DMS53 (cell line): ENCODE measurements at places on chromosomes 4 and X.

- no peak for DNase-seq
These were observed at the start of gene KCNE5 for GRCh38 chrX:109624641-109625616. KCNE5 (minus strand) TSS chrX:109625172; CDS start chrX:109625020, 152 bp downstream.

GRCh38 chr4:41693629-41694028 lies 54.9 kb downstream of the PHOX2B start:
- peak; percentile 69 for DNase-seq

- no peak for DNase-seq
These were observed 109.9 kb upstream of the SORBS2 start for GRCh38 chr4:185921583-185922555.

DNA sequence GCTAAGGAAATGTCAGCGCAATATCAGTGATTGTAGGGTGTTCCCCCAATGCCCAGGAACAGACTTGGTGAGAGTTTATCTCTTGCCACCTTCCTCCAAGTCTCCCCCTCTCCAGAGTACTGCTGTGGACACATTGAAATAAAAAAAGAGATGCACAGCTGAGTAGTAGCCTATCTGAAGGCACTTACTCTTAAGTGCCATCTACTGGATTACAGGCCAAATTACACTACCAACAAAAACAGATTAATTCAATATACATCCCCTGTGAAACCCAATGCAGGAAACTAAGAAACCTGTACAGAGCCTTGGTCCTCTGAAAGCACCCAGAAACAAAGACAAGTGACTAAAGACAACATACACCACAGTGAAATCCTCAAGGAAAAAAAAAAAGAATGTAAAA lies 460.3 kb downstream of the ZIC3 start:
- peak; percentile 64 for DNase-seq

GRCh38 chr4:78056265-78057129 lies 626 bp upstream of the FRAS1 start:
- DNase-seq = peak; percentile 91

DNA sequence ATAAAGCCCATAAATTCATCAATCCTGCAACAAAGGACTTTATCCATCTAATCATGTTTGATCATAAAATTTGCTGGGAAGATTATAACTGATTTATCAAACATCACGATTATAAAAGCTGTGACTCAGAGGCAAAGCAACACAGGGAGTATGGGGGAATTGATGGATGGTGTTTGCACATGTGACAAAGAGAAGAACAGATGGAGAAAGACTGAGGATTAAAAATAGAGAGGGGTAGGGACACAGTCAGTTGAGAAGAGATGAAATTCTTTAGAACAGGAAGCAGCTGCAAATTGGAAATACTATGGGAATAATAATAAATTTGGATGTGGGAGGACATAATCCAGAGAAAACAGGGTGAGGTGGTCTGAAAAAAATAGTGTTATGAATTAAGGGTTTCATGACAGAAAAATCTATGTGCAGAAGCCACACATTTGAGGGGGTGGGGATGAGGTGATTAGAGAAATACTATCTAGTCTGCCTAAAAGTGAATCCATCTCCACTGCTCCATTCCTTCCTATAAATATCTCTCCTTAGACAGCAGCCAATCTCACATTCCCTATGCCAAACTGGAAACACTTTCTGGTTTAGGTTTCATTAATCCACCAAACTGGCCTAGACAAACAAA lies 6.2 kb downstream of the PRR32 start:
- no peak for DNase-seq

DNA sequence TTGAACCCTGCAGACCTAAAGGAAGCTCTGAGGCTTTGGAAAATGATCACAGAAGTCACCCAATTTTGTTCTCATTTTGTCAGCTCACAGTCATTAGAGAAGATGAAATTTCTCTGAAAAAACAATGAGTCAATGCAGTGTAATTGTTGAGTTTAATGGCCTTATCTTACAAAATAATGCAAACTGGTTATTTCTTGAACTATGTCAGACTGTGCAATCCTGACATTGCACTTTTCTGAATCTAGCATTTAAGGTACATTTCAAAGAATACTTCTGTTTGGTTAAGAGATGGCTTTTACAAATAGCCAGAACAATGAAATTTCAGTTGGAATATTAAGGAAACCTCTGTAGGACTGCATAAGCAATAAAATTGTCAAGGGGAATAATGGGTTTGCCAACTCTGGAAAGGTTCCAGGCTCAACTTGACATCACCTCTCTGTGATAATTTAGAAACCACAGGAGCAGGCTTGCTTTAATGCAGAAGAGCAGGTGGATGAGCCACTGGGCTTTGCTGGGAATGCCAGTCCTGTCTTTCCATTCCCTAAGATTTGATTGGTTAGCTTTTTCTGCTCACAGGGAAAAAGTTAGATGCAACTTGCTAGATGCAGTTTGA lies 222.8 kb downstream of the FRMPD4 start:
- DNase-seq = no peak

GRCh38 chr4:67635331-67635730 lies 65.6 kb downstream of the UBA6 start:
- DNase-seq = no peak

GRCh38 chr4:118281611-118282442 lies 71.0 kb downstream of the PRSS12 start:
- peak; percentile 33 for DNase-seq
